Right renal cortex interstitium (tissue), 3 donors: ENCODE measurements at places on chromosomes 7 and 10. TPM values are rescaled to one million over a fixed set of nuclear protein-coding genes. Genes with fewer than 3 reads are reported as not detected.
A peak's percentile ranks its signal among the peaks of the same experiment; 100 is the strongest.

DNA sequence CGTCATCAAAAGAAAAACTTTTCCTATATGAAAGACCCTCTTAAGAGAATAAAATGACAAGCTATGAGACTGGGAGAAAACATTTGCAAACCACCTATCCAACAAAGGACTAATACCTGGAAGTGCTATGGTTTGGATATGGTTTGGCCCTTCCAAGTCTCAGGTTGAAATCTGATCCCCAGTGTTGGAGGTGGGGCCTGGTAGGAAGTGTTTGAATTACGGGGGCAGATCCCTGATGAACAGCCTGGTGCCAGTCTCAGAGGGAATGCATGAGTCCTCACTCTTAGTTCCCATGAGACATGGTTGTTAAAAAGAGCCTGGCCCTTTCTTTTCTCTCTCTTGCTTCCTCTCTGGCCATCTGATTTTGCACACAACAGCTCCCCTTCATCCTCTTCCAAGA, 6.3 kb downstream of the ALDH18A1 start:
- no peak for DNase-seq

GRCh38 chr7:18425227-18425626, 70.3 kb upstream of the HDAC9 start:
- no peak for DNase-seq

GRCh38 chr10:91875779-91876178, 33.5 kb downstream of the FGFBP3 start:
- DNase-seq, result no peak

Gene WDR11
- polyA plus RNA-seq, result 66.8 TPM

Gene MYL10
- 0.35 TPM for polyA plus RNA-seq

- no peak for DNase-seq
Observed at GRCh38 chr7:15245831-15246230, 316.0 kb downstream of the AGMO start.

- no peak for DNase-seq
Observed at GRCh38 chr7:603152-603951, 83.7 kb upstream of the PDGFA start.

- no peak for DNase-seq
Observed at GRCh38 chr10:81872206-81872862, 2.7 kb upstream of the NRG3 start.

- peak; percentile 62 for DNase-seq
Observed at GRCh38 chr10:130362308-130362761, 226.1 kb downstream of the GLRX3 start.

DNA sequence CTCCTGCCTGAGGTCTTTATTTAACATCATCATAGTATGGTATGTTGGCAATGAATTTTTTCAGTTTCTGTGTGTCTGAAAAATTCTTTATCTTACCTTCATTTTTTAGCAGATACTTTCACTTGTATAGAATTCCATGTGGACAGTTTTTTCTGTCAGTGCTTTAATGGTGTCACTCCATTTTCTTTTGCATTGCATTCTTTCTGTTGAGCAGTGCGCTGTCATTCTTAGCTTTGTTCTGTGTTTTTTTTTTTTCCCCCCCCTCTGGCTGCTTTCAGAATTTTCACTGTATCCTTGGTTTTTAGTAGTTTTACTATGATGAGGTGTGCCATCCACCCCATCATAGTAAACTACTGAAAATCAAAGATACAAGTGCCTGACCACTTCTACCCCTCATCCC, 120.7 kb downstream of the LRMDA start:
- no peak for DNase-seq

DNA sequence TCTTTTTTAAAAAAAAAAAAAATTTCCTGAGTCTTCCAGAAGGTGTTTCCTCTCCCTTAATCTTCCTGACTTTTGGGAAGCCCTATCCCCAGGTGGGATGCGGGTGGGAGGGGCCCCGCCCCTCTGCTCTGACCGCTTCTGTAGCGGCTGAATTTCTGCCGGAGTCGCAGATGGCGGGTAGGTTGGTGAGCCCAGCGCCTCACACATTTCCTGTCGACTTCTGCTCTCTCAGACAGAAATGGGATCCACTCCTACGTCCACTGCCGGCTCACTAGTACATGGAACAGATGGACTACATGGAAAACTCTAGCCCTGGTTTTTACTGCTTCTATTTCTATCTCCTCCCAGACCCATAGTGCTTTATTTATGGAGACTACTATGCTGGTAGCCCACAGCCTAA, 90.9 kb downstream of the NEUROD6 start:
- no peak for DNase-seq

DNA sequence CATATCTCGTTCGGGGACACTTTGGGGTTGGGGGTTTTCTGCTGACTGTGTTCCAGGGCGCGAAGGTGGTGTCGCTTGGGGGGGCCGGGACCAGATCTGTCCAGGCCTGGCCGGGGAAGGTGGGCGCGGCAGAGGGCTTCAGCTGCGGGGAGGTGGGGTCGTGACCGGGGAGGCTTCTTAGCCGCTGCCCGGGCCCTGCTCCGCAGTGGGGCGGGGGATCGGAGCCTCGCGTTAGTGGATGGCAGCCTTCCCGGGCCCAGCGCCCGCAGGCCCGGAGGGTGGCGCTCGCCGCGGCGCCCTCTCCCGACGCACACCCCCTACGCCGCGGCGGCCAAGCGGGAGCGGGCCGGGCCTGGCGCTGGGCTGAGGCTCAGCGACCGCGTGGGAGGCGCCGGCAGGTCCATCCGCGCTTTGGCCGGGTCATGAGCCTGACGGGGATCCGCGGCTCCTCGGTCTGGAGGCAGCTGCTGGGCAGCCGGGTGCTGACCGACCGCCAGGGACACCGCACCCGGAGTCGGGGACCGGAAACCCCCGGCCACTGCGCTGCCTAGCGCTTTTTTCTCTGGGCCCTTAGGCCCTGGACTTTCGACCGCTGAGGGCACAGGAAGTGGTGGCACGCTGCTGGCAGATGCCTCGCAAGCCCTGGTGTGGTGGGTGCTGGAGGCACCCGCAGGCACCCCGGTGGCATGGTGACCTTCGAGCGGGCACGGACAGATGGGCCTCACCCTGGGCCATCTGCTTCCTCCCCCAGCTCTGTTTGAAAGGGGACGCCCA, 1.2 kb downstream of the AGAP3 start:
- no peak for DNase-seq

Gene SHTN1
- polyA plus RNA-seq, result 26.4 TPM

Gene TES
- polyA plus RNA-seq, result 80.4 TPM

- DNase-seq, result no peak
Observed at GRCh38 chr10:128751284-128751683, 625.1 kb upstream of the MKI67 start.

Gene PDE1C
- 3.3 TPM for polyA plus RNA-seq

DNA sequence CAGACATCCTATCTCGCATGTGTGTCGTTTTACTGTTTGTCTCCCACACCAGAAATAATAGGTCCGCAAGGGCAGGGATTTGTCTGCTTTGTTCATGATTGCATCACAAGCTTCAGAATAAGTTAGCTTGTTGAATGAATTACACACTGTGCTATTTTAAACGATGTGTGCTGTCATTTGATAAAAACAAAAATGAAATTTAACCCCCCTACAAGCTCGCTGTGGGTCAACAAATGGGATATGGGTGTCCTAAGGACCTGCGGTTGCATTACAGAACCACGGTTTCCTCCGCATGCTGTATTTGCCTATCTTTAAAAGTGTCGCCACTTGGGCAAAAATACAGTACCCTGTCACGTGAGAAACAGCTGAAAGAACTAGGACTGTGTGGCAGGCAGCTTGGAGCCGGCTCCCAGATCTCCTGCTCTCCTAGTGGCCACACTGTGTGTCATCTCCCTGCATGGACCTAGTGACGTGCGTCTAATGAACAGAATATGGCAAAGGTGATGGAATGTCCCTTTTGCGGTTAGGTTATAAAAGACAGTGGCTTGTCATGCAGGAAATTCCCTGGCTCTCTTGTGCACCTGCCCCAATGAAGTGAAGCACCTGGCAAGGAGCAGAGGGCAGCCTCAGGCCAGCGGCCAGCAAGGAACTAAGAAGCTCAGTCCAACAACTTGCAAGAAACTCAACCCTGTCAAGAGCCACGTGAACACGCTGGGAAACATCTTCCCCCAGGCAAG, 32.9 kb upstream of the CRYGN start:
- DNase-seq, result no peak

Gene MMD2
- not detected for polyA plus RNA-seq

DNA sequence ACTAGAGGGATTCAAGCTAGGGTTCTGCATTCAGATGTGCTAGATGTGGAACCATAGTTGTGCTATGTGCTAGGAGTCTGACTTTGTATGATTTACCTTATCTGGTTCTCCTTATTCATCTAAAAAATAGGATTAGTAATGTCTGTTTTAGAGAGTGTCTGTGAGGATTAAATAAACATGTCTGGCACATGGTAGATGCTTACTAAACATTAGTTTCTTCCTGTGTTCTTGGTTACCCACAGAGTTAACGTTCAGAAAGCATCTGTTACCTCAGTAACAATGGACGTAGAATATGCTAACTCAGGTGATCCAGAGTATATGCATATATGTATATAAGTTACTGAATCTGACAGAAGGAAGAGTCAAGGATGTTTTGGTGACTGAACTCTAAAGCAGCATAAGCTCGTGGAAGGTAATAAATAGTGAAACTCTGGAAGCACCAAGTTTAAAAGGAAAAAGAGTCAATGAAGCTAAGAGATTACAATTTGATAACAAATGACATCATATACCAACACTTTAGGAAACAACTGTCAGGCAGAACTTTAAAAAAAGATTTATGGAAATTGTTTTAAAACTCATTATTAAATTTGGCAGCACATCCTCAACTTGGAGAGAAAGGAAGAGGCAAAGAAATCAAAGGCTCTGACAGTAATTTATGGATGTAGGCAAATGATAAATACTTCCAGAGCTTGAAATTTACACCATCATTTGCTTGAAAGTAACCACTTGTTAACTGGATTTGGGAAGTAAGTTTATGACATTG, 127.0 kb downstream of the CCNY start:
- no peak for DNase-seq

Gene RASSF4
- polyA plus RNA-seq, result 24.1 TPM

DNA sequence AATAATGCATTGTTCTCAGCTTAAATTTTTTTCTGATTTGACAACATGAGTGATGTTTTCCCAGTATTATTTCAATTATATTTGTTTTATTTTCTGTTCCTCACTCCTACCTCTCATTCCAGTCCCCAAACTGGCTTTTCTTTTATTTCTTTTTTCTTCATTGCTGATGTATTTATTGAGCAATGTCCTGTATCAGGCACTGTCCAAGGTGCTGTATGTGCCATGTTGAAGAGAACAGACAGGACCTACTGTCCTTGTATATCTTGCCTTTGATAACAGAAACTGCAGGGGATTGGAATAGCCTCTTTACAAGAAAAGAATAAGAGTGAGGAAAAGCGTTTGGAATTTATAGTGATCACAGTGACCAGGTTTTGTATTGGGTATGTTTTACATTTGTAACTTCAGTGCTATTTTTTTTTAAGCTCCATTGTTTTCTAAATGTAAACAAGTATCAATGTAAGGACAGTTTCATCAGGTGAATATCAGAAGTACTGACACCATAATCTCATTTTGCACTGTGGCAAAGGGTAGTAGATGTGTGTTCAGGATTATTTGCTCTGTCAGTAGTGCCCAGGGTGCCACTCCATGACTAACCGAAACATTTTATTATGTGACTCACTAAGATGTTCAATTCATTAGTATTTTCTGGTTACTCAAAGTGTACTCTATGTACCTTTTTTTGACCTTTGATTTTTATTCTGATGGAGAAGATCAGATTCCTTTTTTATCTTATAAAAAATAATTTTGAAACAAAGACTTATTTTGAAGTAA, 15.6 kb upstream of the CLDN12 start:
- DNase-seq, result no peak

- no peak for DNase-seq
Observed at GRCh38 chr10:45241865-45242520, 73.4 kb downstream of the OR13A1 start.

DNA sequence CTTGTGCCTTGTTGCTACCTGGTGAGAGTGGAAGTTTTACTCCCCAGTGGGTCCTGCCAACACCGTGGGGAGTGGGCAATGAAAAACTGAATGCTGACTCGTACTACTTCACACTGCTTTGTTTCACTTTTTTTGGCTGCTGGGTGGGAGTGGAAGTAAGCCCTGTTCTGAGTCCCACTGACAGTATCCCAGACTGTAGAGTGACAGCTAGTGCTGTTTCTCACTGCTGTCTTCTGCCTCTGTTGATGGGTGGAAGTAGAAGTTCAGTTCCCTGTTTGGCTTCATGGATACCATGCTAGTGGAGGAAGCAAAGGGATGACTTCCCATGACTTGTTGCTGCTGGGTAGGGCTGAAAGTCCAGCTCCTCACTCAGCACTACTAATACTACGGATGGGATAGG, 98.4 kb downstream of the STK31 start:
- DNase-seq, result no peak

DNA sequence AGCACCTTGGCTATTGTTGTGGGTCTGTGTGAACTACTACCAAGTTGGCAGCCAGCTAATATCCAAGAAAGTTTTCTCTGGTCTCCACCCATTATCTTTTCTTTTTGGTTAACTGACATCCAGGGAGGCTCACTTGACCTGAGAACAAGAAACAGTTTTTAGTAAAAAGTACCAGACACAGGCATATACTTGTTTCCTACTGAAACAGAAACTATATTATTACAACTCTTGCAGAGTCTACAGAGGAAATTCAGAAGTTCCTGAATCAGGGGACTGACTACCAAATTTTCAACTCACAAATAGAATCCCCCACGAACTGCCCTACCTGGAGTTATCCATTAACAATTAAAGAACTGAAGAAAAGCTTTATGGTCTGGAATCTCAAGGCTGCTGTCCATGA, 168.9 kb downstream of the KCND2 start:
- no peak for DNase-seq

DNA sequence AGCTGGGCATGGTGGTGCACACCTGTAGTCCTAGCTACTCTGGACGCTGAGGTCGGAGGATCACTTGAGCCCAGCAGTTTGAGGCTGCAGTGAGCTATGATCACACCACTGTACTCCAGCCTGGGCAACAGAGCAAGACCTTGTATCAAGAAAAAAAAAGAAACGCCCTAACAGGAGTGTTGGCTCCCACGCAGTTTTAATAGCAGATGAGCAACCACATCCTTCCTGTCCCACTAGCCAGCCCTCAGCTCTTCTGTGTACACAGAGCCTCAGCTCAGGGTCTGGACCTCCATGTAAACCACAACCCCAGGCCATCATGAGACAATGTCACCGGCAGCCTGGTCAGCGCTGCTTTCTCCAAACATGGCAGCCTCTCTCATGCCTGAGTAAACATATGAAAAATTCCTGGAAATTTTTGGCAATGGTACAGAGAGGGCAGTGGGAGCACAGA, 108.2 kb downstream of the PIP4K2A start:
- DNase-seq, result no peak

Gene SCIN
- polyA plus RNA-seq, result 110 TPM

GRCh38 chr7:7554021-7554432, 12.7 kb upstream of the MIOS start:
- no peak for DNase-seq

DNA sequence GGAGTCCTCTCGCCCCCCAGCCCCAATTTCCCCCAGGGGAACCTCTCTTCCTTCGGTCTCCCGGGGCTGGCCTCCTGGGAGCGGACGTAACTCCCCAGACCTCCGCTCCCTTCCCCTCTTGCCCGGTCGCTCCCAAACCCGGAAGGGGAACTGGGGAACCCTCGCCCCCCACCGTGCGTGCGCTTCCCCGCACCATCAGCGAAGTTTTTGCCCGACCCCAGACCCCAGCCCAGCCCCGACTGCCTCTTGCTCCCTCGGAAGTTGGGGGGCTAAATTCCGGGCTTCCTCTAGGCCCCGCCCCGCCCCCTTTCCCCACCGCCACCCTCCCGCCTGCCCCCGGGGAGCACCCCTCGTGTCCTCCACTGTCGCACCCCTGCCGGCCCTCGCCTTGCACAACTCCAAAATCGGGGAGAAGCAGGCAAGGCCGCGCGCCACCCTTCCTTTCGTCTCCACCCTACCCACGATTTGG, 436 bp downstream of the GNB2 start:
- DNase-seq, result no peak
